Endothelial cell (in vitro differentiated cells): ENCODE measurements at places on chromosomes 7 and 10. TPM values are rescaled to one million over a fixed set of nuclear protein-coding genes. Genes with fewer than 3 reads are reported as not detected.

DNA sequence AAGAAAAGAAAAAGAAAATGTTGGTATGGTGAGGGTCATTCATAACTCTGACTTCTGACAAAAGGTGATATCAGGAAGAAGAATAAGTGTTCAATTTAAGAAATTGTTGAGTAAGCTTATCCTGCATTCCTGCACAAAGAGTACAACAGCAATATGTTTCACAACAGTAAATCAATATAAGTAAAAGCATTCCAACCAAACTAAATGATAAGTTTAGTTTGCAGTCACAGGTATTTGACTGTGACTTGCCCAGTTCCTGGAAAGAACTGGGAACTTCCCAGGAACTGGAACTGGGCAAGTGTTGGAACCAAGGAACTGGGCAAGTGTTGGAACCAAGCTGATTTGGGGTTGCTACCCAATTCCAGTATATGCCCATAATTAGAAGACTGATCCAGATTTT is 35.0 kb downstream of the NEURL1 start:
- DNase-seq, result no peak

DNA sequence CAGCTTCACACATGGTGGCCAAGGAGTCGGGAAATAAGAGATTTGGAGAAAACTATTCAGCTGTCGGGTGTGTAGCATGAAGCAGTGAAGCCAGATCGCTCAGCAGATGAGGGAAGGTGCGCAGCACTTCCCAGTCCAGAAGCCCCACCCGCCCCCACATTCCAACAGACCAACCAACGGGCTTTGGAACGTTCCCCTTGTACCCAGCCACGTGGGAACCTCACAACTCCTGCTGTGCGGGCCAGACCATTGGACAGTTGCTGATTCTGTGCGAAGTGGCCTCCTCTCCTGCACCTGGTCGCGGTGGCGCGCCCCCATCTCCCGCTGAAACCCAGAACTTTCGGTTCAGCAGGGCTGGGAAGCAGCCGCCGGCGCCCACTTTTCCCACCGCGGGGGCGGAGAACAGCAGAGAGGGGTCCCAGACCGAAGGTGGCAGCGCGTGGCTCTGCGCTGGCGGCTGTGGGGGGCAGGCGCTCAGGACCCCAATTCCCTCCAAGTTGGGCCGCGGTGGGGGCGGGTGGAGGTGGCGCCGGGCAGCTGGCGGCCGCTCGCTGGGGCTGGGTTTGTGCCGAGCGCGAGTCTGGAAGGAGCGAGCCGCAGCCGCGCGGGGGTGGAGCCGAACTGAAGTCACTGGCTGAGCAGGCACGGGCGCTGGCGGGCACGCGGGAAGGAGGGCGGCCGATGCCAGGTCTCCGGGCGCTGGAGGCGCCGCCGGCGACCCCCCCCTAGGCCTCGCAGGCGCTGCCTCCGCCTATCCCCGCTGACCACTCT is 1301.5 kb upstream of the SORCS1 start:
- peak; percentile 39 for DNase-seq

- DNase-seq, result no peak
Measured at GRCh38 chr7:101900103-101900502, 82.7 kb downstream of the CUX1 start.

Gene OR2A42
- total RNA-seq, result 0.08 TPM

- no peak for DNase-seq
Measured at GRCh38 chr7:85160223-85160622, 26.6 kb downstream of the SEMA3D start.
